CD4-positive, alpha-beta T cell treated with Interleukin-4 for 1 hour (primary cell): ENCODE measurements at places on chromosomes 16 and 17.

DNA sequence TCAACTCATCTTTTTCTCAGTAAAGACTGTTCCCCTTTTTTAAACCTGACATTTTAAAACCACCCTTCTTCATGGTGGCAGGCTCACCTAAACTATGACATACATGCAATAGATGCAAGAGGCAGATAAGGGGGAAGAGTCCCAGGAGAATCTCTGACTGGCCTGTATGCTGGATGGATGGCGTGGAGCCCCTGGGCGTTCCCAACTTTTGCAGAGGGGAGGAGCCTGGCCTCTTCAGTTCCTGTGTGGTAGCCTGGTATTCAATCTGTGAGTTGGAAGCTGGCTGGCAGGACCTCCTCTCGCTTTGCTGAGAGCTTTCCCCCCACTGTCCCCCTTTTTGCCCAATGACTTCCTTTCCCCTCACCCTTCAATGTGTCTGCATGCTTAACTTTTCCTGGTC, 217.6 kb upstream of the CA10 start:
- DNase-seq = no peak

- DNase-seq = no peak
Observed at GRCh38 chr16:5381481-5381880, 283.9 kb upstream of the EEF2KMT start.

- no peak for DNase-seq
Observed at GRCh38 chr16:23712976-23713375, at the start of gene ERN2. Gene ERN2, minus strand, starts transcription at chr16:23713222. Its CDS starts 35 bp downstream, at chr16:23713187.

DNA sequence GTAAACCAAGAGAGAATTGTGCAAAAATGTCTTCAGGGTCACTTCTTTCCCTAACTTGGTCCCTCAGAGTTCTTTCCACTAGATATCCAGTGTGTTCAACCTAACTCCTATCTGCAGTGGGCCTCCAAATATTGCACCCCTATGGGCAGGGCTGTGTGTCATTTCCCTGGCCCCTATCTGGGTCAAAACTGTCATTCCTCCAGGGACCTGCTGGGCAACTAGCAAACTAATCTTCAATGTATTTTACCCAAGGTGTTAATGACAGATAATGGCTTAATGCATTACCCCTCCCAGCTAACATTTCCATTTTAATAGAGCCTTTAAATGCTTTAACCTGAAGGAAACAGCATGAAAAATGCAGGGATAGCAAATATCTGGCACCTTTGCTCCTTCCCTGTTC, 25.8 kb upstream of the SKAP1 start:
- no peak for DNase-seq

- DNase-seq = peak; percentile 84
Observed at GRCh38 chr17:412211-413015, 59.8 kb upstream of the RPH3AL start.

DNA sequence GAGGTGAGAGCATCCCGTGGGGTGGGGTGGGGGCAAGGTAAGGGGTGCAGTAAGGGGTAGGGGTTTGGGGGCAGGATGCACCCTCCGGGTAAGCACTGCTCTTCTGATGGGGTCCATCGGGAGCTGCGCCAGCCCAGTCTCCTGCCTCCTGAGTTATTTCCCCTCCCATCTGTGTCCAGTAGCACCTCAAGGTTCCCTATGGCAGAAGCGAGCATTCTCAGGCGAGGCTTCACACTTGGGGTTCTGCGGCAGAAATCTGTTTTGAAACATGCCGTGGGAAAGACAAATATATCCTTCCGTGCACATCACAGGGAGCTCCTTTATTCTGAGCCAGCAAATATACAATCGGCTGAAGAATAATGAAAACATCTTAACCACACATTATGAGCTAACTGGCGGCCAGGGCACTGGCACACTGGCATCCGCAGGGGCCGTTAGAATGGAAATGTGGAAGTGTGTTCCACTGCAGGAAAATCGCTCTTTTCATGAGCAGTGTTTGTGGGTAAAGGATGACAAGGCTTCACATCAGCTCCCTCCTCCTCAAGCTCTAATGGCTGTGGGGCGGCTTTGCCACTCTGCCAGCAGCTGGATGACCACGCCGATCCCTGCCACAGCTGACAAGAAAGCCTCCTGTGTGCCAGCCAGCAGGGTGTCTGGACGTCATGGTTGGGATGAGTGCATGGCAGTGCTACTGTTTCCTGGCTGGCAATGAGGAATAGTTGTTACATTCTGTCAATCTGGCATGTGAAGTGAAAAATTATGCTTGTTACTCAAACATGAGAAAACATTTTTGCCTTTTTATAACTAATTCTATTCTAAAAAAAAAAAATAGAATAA, 20.0 kb downstream of the MTHFSD start:
- DNase-seq = no peak

DNA sequence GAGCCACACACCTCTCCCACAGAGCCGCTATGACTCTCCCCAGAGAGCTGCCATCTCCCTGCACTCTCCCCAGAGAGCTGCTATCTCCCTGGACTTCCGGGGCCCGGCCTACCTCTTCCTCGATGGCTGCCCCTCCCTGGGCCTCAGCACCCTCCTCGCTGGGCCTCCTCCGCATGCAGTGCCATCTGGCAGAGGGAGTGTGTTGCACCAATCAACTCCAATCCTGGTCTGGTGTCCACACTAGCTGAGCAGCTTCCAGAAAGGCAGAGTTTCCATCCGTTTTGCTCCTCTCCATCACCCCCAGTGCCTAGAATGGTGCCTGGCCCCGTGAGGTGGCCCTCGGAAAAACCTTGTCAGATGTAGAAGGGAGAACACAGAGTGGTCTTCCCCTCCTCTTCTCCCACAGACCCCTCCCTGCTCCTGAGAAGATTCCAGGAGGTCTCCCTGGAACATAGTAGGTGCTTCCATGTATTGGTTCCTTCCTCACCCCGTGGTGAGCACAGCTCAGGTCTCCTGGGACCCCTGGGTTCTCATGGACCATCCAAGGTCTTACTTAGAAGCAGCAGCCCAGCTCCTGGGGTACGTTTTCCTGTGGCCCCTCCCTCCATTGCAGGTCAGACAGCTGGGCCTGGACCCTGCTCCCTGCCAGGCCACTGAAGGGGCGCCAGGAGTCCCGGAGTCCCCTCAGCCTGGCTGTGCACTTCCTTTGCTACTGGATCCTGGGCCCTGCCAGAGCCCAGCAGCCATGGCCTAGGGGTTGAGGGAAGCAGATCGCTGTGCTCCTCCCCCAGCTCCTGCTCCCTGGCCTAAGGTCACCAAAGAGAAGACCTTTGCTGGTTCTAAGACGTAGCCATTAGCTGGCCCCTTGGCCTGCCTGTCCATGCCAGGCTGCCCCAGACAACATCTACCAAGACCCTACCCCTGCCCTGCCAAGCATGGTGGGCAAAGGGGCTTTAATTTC, 233.8 kb upstream of the GSE1 start:
- no peak for DNase-seq

DNA sequence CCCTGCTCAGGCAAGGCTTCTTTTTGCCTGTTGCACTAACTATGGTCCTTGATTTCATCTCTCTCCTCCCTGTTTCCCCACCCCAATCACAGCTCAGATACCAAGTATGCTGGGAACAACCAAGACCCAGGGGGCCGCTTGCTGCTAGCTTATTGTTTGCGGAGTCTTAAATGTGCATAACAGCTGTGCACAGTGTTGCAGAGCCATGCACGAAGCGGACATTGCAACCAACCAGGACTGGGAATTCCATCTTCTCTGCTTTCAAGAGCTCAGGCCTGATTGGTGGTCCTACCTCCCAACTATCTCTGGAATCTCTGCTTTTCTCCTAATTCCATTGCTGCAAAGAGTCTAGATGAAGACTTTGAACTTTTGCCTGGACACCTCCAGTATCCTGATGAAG, 281.3 kb upstream of the TNRC6C start:
- no peak for DNase-seq

DNA sequence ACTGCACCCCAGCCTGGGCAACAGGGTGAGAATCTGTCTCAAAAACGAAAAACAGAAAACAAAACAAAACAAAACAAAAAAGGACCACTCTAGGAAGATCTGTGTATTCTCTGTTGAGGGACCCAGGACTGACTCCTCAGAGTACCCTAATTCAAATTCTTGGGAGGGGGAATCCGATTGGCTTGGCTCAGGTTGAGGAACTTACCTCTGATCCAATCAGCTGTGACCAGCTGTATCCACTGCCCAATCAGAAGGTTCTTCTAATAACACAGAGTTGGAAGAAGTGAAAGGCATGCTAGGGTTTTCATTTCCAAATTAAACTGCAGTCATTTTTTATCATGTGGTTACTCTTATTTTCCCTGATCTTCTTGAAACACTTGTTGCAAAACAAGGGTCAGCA, 105.9 kb upstream of the CACNG3 start:
- no peak for DNase-seq

DNA sequence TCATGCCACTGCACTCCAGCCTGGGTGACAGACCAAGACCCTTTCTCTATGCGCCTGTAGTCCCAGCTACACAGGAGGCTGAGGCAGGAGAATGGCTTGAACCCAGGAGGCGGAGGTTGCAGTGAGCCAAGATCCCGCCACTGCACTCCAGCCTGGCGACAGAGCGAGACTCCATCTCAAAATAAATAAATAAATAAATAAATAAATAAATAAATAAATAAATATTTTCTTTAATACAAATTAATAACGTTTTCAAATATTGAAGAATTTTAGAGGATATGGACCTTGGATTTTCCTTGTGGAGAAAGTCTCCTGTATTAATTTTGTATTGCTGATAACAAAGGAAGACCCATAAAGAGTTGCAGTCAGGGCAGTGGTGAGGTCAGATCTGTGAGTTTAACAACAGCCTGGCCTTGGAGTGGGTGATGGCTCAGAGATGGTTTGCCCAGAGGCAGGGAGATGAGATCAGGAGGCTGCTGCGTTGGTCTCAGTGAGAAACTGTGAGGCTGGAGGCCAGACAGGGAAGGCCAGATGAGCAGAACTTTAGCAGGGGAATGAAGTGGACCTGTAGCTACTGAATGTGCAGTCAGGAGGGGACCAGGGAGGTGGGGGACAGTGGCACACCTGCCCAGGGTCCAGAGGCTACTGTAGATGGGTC, 4.4 kb upstream of the ASGR1 start:
- DNase-seq = no peak

DNA sequence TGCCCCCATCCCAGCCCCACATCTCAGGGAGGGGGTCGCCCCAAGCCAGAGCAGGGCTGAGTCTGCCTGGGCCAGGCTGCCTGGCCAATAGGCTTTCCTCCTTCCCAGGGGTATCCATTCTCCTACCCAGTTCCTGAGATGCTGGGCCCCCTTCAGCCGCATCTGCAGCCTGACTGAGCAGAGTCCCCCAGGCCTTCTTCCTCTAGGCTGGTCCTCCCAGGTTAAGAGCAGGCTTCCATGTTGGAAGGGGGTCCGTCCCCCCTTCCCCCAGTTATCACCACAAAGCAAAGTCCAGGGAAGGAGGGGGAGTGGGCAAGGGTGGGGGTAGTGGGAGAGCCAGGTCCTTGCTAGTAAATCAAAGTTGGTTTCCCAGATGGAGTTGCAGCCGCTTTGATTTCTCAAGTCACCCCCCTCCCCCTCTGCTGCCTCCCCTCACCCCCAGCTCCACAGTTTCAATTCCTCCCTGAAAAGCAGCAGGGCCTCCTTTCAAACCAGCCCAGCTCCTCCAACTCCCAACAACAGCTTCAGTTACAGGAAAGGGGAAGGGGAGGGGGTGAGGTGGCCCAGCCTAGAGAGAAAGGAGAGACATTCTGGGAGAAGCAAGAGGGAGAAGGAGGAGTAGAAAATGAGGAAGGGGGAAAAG, 9.5 kb upstream of the FZD2 start:
- DNase-seq = no peak

- no peak for DNase-seq
Observed at GRCh38 chr16:50763211-50763610, 21.3 kb downstream of the CYLD start.

- DNase-seq = no peak
Observed at GRCh38 chr17:75011401-75012095, 922 bp upstream of the MRPL58 start.

- DNase-seq = no peak
Observed at GRCh38 chr17:33049781-33050414, 58.3 kb downstream of the SPACA3 start.

- DNase-seq = no peak
Observed at GRCh38 chr16:84821728-84822689, 2.2 kb downstream of the CRISPLD2 start.

GRCh38 chr17:57082441-57082840, 2.6 kb upstream of the AKAP1 start:
- no peak for DNase-seq

DNA sequence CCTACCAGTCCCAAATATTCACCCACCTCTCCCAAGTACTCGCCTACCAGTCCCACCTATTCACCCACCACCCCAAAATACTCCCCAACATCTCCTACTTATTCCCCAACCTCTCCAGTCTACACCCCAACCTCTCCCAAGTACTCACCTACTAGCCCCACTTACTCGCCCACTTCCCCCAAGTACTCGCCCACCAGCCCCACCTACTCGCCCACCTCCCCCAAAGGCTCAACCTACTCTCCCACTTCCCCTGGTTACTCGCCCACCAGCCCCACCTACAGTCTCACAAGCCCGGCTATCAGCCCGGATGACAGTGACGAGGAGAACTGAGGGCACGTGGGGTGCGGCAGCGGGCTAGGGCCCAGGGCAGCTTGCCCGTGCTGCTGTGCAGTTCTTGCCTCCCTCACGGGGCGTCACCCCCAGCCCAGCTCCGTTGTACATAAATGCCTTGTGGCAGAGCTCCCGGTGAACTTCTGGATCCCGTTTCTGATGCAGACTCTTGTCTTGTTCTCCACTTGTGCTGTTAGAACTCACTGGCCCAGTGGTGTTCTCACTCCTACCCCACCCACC, 29.8 kb downstream of the POLR2A start:
- no peak for DNase-seq

DNA sequence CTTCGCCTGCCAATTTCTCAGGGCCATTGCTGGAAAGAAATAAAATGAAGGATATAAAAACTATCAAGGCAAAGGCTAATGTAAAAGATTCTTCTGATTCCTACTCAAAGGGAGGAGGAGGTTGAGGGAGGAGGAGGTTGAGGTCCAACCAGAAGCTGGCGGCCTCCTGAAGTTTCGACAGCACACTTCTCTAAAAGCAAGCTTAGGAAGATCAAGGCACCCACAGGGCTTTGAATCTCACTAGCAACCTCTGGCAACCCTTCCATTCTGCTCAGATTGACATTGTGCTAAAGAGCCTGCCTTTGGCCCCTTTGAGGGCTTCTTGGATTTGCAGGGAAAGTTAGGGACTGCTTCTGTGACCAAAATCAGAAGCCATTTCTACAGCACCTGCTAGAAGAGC, 81.5 kb upstream of the TNRC6C start:
- DNase-seq = no peak

DNA sequence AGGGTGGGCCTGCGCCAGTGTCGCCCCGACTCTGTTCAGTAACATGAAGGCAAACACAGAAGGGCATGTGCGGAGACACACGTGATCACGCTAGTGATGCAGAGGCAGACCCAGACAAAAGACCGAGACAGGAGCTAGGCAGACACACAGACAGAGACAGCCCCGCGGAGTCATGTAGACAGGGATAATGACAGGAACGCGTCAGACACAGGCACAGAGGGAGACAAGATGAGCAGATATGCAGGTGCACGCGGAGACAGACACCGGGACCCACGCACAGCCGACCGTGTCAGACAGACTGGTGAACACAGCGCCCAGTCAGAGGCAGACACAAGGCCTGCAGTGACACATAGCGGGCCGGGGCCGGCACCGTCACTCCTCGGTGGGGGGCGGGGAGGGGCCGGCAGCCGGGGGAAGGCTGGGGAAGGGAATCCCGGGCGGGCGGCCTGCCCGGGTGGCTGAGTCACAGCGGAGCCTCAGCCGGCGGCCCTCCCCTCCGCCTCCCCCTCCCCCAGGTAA, 7.4 kb downstream of the KDM6B start:
- DNase-seq = peak; percentile 92
